DMS79 treated with DMSO at 0.1 percent for 48 hours (cell line): ENCODE measurements at places on chromosomes 3 and 15.
A peak's percentile ranks its signal among the peaks of the same experiment; 100 is the strongest.

GRCh38 chr3:58659051-58659675 lies 7.4 kb downstream of the FAM3D start:
- no peak for DNase-seq

- no peak for DNase-seq
These were observed 8.5 kb upstream of the LSAMP start for GRCh38 chr3:116453666-116454346.

DNA sequence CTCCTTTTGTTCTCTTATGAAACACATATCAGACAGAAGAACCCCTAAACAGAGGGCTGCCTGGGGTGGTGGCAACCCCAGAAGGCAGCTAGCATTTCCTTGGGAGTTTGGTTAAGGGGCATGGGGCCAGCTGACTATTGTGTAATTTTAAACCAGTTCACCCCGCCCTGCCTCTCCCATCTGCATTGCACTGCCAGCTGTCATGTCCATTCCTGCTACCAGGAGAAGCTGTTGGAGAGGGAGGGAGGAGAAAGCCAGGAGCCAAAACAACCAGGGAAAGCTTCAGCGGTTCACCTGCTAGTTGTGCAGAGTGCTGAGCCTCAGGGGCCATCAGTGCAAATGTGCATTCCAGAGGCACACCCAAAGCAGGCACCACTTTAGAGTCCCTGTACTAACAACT lies 47.6 kb upstream of the ATP1B3 start:
- DNase-seq = peak; percentile 54

DNA sequence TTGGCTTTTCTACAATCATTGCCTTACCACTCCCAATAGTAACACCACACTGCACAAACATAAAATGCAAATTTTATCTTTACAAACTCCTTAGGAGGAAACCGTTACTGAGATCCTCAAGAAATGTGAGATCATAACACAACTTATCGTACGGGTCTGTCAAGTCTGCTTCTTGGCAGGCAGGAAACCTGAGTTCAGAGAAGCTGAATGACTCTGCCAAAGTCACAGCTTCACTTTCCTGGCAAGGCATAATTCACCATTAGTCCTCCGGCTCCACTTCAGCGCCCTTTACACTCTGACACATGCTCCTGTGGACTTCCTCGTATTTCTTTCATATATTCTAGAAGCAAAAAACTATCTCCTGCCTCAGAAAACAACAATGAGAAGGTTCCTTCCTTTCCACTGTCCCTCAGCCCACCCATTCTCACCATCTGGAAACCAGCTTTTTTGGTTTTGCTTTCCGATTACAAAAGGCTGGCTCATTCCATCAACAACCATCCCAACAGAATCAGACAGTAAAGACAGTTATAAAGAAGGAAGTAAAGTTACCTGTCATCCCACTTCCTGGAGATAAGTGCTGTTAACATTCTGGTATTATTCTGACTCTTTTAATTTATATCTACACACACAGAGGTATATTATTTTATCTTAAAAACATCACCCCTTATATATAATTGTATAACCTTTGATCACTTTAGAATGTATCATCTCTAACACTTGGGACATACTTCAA lies 223.4 kb downstream of the STT3B start:
- no peak for DNase-seq

DNA sequence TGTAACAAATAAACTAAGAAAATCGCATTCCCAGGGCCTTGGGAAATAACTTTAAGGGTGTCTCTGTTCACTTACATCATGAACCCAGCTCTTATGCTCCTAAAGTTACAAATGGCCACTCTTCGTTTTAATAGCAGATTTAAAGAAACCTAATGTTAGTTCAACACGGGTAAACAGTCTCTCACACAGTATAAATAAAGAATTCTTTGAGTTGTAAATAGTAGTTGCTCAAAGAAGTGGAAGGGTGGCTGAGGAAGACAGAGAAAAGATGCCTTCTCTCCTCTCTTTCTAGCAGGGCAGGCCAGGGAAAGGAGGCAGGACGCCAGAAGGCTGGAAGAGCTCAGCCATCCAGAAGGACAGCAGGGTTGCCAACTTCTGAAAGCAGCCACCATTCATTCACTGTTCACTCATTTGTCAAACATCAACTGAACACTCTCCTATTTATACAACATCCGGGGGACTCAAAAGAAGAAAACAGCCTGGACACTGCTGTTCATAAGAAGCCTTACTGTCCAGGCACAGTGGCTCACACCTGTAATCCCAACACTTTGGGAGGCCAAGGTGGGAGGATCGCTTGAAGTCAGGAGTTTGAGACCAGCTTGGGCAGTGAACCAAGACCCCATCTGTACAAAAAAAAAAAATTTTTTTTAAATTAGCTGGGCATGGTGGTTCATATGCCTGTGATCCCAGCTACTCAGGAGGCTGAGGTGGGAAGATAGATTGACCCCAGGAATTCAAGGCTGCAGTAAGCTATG lies 47.3 kb downstream of the WWTR1 start:
- DNase-seq = no peak

GRCh38 chr3:190319660-190320059 lies 2.6 kb downstream of the CLDN1 start:
- DNase-seq = no peak

- no peak for DNase-seq
These were observed 775 bp downstream of the C3orf33 start for GRCh38 chr3:155805204-155805801.

GRCh38 chr3:193590088-193590856 lies 2.7 kb upstream of the OPA1 start:
- no peak for DNase-seq

DNA sequence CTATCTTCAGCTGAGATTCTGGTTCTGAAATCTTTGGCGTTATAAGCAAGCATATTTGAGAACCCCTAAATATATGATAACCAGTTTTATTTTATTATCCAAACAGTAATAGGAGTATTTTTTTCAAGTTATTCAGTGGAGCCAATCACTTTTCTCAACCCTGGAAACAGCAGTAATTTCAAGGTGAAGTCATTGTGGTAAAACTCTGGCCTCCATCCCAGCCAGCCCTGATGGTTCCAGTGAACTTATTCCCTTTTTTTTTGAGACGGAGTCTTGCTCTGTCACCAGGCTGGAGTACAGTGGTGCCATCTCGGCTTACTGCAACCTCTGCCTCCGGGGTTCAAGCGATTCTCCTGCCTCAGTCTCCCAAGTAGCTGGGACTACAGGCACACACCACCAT lies 545.4 kb upstream of the IL12A start:
- no peak for DNase-seq

- no peak for DNase-seq
These were observed 15.9 kb downstream of the ABHD2 start for GRCh38 chr15:89104172-89104564.

- DNase-seq = no peak
These were observed 556.6 kb downstream of the FOXP1 start for GRCh38 chr3:71026634-71027578.

- DNase-seq = no peak
These were observed 373.1 kb upstream of the TPRG1 start for GRCh38 chr3:188798556-188799145.

DNA sequence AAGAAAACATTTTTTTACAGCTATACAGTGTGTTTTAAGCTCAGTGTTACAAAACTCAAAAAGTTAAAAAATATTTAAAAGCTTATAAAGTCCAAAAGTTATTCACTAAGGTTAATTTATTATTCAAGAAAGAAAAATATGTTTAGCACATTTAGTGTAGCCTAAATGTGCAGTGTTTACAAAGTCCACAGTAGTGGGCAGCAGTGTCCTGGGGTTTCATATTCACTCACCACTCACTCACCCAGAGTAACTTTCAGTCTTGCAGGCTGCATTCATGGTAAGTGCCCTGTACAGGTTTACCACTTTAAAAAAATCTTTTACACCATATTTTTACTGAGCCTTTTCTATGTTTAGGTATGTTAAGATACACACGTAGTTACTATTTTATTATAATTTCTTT lies 300.2 kb upstream of the TRIM42 start:
- no peak for DNase-seq

DNA sequence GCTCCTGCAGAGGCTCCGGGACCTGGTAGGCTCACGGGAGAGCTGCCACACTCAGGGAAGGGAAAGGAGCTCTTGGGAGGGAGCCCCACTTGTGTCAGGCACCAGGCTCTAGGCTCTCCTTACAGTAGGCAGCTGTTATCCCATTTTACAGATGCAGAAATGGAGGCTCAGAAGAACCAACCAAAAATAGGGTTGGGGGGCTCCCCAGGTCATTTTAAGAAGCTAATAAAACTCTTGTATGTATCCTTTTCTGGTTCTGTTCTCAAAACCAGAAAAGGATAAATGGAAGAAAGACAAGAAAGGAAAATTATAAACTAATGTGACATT lies 23.5 kb upstream of the GP9 start:
- no peak for DNase-seq

DNA sequence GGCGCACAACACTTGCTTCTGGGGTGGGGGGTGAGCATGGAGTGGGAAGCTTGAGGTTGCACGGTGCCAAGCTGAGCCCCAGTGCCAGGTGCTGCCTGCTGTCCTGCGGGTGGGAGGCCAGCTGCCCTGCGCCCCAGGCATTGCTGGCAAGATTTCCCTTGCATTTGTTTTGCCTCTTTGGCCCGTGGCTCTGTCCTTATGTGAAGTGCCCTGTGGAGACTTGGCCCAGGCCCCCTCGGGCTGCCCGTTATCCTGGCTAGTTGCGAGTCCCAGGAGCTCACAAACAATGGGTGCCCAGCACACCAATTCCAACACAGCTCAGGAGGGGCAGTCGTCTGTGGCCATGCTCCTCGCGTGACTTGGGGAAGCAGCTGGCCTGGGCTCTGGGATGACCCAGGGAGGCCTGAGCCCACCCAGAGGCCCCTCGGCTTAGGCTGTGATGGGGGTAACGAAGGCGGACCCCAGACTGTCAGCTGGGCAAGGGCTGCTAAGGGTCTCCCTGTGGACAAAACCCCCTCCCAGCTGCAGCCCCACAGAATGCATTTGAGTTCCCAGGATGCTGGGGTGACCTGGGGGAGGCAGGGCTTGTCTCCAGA lies 5.9 kb downstream of the C3orf22 start:
- DNase-seq = no peak

GRCh38 chr3:100396967-100397366 lies 3.9 kb downstream of the TOMM70 start:
- no peak for DNase-seq

DNA sequence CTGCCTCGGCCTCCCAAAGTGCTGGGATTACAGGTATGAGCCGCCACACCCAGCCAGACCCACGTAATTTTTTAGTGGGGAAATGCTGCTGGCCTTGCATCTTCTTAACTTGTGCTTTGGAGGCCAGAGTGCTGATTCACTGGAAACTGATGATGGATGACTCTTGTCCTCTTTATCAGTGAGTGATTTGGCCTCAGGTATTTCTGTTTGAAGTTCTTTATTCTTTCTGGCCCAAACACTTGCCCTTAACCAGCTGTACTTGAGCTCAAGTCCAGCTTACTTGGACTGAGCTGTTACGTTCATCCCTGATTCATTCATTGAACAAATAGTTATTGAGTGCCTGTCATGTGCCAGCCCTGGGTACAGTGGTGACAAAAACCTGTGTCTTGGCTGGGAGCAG lies 4.2 kb downstream of the PTPN23 start:
- DNase-seq = no peak

GRCh38 chr3:133863911-133864310 lies 31.8 kb downstream of the RAB6B start:
- no peak for DNase-seq

DNA sequence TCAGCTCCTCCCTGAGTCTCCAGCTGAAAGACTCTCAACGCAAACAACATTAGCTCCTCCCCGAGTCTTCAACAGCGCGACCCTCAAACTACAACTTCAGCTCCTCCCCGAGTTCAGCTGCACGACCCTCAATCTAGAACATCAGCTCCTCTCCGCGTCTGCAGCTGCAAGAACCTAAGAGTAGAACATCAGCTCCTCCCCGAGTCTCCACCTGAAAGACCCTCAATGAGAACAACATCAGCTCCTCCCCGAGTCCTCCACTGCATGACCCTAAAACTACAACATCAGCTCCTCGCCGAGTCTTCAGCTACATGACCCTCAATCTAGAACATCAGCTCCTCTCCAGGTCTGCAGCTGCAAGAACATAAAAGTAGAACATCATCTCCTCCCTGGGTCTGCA lies 78.3 kb downstream of the TFRC start:
- DNase-seq = no peak

GRCh38 chr3:49813497-49814174 lies at the start of gene UBA7:
UBA7 (minus strand) TSS chr3:49813953; CDS start chr3:49813787, 166 bp downstream.
- DNase-seq = peak; percentile 25

DNA sequence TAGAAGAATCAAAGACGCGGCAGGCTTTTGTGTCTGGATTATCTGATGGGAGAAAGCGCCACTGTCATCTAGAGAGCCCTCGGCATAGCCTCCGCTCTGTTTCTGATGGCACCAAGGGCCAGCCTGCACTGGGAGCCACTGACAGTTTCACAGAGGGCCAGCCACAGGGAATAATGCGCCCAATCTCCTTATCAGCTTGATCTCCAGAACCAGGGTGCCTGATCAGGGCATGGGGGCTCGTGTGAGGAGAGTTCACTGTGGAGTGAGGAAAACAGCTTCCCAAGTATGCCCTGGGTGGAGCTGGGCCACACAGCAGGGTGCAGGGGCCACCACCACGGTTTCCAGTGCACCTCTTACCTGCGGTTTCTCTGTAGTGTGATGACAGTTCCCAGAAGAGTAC lies 29.8 kb upstream of the CLK3 start:
- DNase-seq = no peak

DNA sequence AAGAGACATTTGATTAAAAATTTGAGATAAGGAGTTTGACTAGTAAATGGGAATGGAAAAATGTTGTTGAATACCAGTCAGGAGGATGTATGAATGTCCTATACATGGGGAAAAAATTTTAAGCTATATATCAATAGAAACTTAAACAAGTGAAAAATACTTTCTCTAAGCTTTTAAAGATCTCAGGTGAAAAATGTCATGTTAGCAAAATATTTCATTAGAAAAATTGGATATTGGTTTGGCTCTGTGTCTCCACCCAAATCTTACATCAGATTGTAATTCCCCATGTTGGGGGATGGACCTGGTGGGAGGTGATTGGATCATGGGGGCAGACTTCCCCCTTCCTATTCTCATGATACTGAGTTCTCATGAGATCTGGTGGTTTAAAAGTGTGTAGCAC lies 279.6 kb upstream of the CADM2 start:
- DNase-seq = no peak

DNA sequence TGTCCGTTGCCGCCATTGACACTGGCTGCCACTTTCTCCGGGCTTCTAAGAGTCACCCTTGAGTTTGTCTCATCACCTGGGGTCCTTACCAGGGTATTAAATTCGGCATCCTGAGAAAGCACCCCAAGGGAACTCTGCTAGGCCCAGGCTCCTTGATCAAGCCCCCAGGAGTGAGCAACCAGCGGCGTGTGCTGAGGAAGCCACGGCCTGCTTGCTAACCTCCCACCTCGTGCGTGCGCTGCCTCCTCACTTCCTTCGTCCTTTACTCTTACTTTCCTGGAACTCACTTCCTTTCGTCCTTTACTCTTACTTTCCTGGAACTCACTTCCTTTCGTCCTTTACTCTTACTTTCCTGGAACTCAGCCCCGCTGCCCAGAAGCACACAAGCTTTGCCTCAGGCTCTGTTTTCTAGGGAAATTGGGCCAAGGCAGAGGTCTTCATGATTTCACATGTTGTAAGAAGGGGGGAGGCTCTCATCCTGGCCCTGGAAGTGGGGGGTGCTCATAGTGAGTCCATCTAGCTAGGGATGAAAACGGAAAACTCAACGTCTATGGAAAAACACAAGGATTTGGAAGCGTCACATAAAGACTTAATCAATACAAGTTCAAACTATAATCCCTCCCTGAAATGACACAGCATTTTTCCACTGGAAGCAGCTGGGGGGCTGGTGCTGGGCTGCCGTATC lies 36.7 kb upstream of the BDH1 start:
- no peak for DNase-seq

- no peak for DNase-seq
These were observed 114.7 kb upstream of the LMOD3 start for GRCh38 chr3:69236812-69237707.

GRCh38 chr15:82848241-82848993 lies 39.0 kb downstream of the WHAMM start:
- DNase-seq = no peak
